ENCODE measurements at places on chromosomes 1 and 21.

DNA sequence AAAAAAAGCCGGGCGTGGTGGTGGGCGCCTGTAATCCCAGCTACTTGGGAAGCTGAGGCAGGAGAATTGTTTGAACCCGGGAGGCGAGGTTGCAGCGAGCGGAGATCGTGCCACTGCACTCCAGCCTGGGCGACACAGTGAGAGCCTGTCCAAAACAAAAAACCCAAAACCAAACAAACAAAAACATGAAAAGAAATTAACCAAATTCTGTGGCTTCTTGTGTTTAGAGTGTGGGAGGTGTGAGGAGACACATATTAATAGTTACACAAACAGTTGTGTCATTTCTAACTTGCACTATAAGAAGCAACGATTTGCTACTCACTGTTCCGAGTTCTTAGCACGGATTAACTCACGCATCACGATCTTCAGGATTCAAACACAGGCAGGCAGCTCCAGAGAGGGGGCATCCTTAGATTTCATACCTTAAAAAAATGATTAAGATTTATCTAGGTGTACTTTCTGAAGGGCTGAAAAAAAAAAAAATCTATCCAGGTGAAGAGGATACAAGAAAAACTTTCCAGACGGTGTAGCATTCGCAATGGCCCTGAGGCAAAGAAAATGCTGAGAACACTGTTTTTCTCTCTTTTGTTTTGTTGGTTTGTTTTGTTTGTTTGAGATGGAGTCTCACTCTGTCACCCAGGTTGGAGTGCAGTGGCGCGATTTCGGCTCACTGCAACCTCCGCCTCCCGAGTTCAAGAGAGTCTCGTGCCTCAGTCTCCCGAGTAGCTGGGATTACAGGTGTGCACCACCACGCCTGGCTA lies 713 bp upstream of the HMGCL start:
- no peak for DNase-seq

- no peak for DNase-seq
These were observed 232.6 kb downstream of the SRGAP2C start for GRCh38 chr1:121417325-121417923.

GRCh38 chr1:248792342-248792741 lies 33.4 kb downstream of the SH3BP5L start:
- DNase-seq = no peak

GRCh38 chr1:185741551-185741950 lies 7.4 kb downstream of the HMCN1 start:
- DNase-seq = no peak

DNA sequence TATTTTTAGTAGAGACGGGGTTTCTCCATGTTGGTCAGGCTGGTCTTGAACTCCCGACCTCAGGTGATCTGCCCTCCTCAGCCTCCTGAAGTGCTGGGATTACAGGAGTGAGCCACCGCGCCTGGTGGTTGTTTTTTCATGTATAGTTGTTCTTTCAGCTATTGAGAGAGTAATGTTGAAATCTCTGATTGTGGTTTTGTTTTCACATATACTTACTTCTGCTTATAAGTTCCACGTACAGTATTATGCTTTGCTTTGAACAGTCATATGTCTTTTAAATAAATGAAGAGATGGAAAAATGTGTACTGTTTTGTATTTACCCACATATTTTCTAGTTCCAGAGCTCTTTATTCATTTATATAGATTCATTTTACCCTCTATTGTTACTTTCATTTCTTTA lies 44.5 kb downstream of the MARK1 start:
- no peak for DNase-seq

GRCh38 chr1:36481091-36481490 lies 1.6 kb downstream of the CSF3R start:
- no peak for DNase-seq

DNA sequence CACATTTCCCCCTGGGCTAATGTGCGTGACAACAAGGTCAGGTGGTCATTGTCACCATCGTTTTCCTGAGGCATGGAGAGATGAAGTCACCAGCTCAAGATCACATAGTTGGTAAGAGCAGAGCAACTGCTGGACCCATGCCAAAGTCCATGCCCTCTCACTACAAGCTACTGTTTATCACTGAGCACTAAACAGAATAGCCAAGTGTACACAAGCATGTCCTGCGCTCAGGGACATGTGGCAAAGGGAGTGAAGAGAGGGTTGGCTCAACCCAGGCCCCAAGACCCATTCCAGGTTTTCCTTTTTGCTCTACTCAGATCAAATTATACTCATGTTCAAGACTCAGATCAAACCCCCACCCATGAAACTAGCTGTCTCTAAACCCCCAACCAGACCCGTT lies 20.8 kb downstream of the LRRC52 start:
- no peak for DNase-seq

- DNase-seq = no peak
These were observed 1.6 kb upstream of the CTSK start for GRCh38 chr1:150809651-150810050.

- no peak for DNase-seq
These were observed 26.1 kb downstream of the ARMH1 start for GRCh38 chr1:44700573-44700972.

- DNase-seq = no peak
These were observed 6.2 kb downstream of the TMEM125 start for GRCh38 chr1:43275826-43276620.

DNA sequence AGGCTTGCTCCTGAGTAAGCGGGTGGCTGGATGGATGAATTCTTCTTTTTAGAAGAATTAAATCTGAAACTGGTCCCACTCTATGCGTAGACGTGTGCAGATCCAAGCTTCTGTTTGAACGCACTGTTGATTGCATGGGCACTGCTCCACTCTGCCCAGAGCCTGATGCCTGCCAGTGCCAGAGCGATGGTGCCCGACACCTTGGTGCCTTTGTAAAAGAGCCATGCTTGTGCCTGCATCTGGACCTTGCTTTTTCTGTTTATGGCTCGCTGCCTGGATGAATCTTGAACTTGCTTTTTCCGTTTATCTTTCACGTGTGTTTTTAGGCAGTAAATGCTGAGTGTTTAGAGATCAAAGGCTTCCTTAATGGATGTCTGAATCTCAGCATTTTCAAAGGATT lies 15.0 kb upstream of the PWP2 start:
- DNase-seq = no peak

GRCh38 chr1:225896937-225897549 lies 8.1 kb upstream of the LEFTY1 start:
- no peak for DNase-seq

DNA sequence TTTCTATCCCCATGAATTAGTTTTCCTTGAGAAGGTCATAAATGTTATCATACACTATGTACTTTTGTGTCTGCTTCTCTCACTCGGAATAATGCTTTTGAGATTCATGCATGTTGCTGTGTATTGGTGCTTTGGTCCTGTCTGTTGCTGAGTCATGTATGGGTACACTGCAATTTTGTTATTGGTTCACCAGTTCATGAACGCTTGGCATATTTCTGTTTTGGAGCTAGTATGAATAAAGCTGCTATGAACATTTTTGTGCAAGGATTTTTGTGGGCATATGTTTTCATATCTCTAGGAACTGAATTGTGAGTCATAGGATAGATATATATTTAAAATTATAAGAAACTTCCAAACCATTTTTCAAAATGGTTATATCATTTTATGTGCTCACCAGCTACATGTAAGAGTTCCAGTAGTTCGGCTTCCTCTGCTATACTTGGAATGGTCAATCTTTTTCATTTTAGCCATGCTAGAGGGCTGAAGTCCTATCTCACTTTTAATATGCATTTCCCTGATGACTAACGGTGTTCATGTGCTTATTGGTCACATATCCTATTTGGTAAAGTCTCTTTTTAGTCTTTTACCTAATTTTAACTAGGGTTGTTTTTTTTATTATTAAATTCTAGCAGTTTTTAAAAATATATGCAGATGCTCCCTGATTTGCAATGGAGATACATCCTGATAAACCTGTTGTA lies 38.2 kb downstream of the ETS2 start:
- no peak for DNase-seq

- DNase-seq = no peak
These were observed 1.2 kb downstream of the TPRG1L start for GRCh38 chr1:3626025-3626424.

GRCh38 chr1:162914601-162915000 lies 53.6 kb upstream of the CCDC190 start:
- no peak for DNase-seq

DNA sequence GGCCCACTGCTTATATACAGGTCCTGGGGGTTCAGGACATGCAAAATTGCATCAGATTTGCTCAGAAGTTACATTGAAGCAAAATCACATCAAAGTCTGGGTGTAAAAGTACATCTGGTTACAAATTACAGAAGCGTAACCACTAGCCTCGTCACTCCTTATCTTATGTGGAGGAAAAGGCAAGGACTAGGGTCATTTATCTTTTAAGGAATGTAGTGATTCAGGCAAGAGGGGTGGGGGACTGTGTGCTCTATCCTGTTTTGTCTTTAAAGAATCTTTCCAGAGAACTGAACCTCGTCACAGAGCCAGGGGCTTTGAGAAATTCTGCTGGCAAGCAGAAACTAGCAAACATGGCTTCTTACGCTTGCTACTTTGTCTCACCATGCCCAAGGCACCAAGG lies 61.1 kb upstream of the RAB4A start:
- no peak for DNase-seq

DNA sequence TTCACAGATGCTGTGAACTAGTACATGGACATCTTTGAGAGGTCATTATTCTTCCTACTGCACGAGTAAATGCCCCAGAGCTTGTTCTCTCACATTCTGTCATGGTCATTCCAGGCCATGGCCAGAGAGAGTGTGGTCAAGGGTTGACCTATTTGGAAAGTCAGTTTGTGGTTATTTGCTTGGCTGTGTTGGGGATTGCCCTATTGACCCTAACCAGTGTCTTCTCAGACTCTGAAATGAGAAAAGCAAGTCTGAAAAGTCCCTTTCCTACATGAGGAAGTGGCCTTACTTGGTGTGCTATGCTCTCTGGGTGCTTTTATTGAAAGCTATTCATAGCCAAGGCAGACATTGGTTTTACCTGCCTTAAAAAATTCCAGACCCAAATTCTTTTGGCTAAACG lies 26.6 kb downstream of the CLIC6 start:
- no peak for DNase-seq

Measured in activated CD8-positive, alpha-beta memory T cell treated with anti-CD3 and anti-CD28 coated beads for 48 hours (primary cell).